Thymus (tissue), 14 donors: ENCODE measurements at places on chromosomes 2 and 18. TPM values are rescaled to one million over a fixed set of nuclear protein-coding genes. Genes with fewer than 3 reads are reported as not detected.
A peak's percentile ranks its signal among the peaks of the same experiment; 100 is the strongest.

DNA sequence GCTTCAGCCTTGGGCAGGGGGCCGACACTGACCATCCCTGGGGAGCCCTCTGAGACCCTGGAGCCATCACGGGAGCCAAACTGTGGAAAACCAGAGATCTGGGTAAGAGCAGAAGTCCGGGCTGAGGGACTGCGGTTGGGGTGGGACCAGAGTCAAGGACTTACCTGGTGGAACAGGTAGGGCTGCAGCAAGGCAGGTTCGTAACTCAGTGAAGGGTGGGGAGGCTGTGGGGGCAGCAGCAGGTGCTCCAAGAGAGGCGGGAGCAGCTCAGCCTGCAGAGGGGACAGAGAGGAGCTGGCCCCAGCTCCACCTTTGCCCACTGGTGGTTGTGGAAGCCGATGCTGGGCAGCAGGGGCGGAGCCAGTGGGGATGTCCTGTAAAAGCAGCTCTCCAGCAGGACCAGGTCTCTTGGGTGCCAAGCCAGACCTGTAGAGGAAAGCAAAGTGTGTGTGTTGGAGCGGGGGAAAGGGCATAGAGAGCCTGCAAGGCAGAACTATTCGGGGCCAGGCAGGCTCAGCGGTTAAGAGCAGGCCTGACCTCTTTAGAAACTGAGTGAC is 6.7 kb downstream of the PTPRN start:
- H3K4me1 ChIP-seq = no peaks in the 10 kb centered on the region
- DNase-seq = no peak
- no peak overlapping the region for H3K4me3 ChIP-seq
- peaks cover 5% of the 10 kb centered on the region for H3K27me3 ChIP-seq
- H3K27ac ChIP-seq = no peak overlapping the region
- H3K36me3 ChIP-seq = no peaks in the 10 kb centered on the region

- H3K27ac ChIP-seq = no peak overlapping the region
- no peaks in the 10 kb centered on the region for H3K36me3 ChIP-seq
- no peak for DNase-seq
- no peaks in the 10 kb centered on the region for H3K4me1 ChIP-seq
Observed at GRCh38 chr2:98388081-98388480, 41.8 kb downstream of the CNGA3 start.

Gene METTL21A
- 29.8 TPM for polyA plus RNA-seq

Gene C2orf66
- 0.41 TPM for polyA plus RNA-seq

Gene AFF3
- polyA plus RNA-seq = 5.3 TPM

DNA sequence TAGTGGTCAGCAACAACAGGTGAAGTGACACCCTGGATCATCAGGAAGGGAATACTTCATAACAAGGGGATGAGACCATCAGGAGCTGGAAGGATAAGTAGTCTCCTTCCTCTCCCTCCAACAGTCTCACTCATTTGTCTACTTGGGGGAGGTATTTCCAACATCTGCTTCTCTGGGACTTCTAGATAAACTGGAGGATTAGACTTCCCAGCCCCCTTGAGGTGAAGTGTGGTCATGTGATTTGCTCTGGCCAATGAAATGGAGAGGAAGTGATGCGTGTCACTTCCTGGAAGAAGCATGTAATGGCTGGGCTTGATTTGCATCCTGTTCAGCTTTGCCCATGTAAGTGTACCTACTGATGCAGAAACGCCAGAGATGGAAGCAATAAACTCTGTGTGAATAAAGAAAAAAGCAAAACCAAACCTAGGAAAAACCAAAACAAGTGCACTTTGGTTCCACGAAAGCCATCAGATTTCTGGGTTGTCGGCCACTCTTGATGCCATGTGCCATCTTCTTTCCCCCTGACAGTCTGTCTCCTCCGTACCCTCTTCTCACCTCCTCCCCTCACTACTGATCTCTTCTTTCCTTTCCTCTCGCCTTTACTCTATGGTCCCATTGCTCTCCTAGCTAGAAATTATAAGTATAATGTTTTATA is 76.1 kb upstream of the DNMT3A start:
- no peak overlapping the region for H3K27ac ChIP-seq
- DNase-seq = no peak
- H3K4me1 ChIP-seq = peaks cover 3% of the 10 kb centered on the region

- no peaks in the 10 kb centered on the region for H3K27me3 ChIP-seq
- H3K36me3 ChIP-seq = no peaks in the 10 kb centered on the region
- DNase-seq = no peak
- H3K27ac ChIP-seq = no peak overlapping the region
Observed at GRCh38 chr2:187978356-187978755, 313.3 kb upstream of the GULP1 start.

DNA sequence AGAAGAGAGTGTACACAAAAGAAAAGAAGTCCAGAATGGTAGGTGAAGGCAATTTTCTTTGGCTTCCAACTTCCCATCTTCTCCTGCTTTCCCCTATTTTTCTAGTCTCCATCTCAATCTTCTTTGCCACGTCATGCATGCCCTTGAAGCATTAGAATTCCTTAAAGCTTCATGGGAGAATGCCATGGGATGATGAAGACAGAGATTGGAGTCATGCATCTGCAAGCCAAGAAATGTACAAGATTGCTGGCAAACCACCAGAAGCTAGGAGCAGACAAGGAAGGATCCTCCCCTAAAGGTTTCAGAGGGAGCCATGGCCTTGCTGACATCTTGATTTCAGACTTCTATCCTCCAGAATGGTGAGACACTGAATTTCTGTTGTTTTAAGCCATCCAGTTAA is 305.9 kb downstream of the HRH4 start:
- no peak for DNase-seq
- no peaks in the 10 kb centered on the region for H3K4me1 ChIP-seq
- no peak overlapping the region for H3K4me3 ChIP-seq
- no peak overlapping the region for H3K27ac ChIP-seq

GRCh38 chr18:47968006-47968676 is 37.7 kb upstream of the SMAD2 start:
- H3K4me1 ChIP-seq = no peaks in the 10 kb centered on the region
- H3K27me3 ChIP-seq = no peaks in the 10 kb centered on the region
- H3K4me3 ChIP-seq = no peak overlapping the region
- H3K36me3 ChIP-seq = no peaks in the 10 kb centered on the region
- no peak for DNase-seq
- no peak overlapping the region for H3K27ac ChIP-seq

DNA sequence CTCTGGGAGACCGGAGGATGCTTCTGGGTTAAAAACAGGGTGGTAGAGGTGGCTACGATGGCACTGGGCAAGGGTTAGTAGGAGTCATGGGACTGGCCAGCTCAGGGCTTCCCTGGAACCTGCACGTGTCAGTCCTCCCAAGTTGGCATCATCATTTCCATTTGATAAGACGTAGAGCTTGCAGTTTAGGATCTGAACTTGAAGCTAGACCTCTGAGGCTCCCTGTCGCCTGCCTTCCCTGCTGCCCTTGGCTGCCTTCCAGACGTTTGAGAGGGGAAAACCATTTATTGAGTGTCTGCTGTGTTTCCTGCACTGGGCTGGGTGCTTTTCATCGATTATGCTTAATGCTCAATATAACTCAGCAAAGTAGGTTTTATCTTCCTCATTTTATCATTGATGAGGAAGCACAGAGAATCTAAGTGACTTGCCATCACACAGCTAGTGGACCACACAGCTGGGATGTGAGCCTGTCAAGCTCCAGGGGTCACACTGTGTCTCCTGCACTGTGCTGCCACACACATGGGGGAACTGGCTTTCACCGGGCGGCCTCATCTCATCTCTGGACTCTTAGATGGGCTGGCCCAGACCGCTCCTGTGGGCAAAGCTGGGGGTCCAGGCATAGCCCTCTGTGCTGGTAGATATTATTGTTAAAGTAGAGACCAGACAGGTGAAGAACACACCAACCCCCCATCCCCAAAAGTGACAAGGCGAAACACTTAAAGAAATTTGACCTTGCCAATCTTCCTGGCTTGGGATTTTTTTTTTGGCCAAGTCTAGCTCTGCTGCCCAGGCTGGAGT is 7.8 kb downstream of the NT5DC4 start:
- no peaks in the 10 kb centered on the region for H3K36me3 ChIP-seq
- DNase-seq = no peak
- no peak overlapping the region for H3K27ac ChIP-seq
- peaks cover 4% of the 10 kb centered on the region for H3K4me1 ChIP-seq

Gene CEBPZOS
- 50.4 TPM for polyA plus RNA-seq

Gene TNFRSF11A
- 3.6 TPM for polyA plus RNA-seq

- H3K27ac ChIP-seq = peak overlapping the region; percentile 1
- H3K27me3 ChIP-seq = no peaks in the 10 kb centered on the region
- peaks cover 6% of the 10 kb centered on the region for H3K36me3 ChIP-seq
- H3K4me3 ChIP-seq = no peak overlapping the region
- H3K4me1 ChIP-seq = peaks cover 2% of the 10 kb centered on the region
Observed at GRCh38 chr2:225002039-225002655, 40.1 kb downstream of the DOCK10 start.

GRCh38 chr2:168732100-168732499 is 70.3 kb upstream of the NOSTRIN start:
- no peaks in the 10 kb centered on the region for H3K27me3 ChIP-seq
- H3K4me1 ChIP-seq = no peaks in the 10 kb centered on the region
- DNase-seq = no peak
- H3K4me3 ChIP-seq = no peak overlapping the region
- no peak overlapping the region for H3K27ac ChIP-seq

Gene INPP5D
- 42.0 TPM for polyA plus RNA-seq

Gene CDK5R2
- polyA plus RNA-seq = 0.16 TPM

GRCh38 chr18:63850020-63850419 is 37.5 kb upstream of the SERPINB2 start:
- H3K4me1 ChIP-seq = no peaks in the 10 kb centered on the region
- H3K27me3 ChIP-seq = no peaks in the 10 kb centered on the region
- H3K27ac ChIP-seq = no peak overlapping the region
- H3K4me3 ChIP-seq = no peak overlapping the region
- no peaks in the 10 kb centered on the region for H3K36me3 ChIP-seq
- DNase-seq = no peak

Gene TMEM18
- 25.0 TPM for polyA plus RNA-seq
